ENCODE measurements at places on chromosomes 2 and 18.

GRCh38 chr2:189129971-189130370 is 49.6 kb downstream of the COL5A2 start:
- no peak for DNase-seq

DNA sequence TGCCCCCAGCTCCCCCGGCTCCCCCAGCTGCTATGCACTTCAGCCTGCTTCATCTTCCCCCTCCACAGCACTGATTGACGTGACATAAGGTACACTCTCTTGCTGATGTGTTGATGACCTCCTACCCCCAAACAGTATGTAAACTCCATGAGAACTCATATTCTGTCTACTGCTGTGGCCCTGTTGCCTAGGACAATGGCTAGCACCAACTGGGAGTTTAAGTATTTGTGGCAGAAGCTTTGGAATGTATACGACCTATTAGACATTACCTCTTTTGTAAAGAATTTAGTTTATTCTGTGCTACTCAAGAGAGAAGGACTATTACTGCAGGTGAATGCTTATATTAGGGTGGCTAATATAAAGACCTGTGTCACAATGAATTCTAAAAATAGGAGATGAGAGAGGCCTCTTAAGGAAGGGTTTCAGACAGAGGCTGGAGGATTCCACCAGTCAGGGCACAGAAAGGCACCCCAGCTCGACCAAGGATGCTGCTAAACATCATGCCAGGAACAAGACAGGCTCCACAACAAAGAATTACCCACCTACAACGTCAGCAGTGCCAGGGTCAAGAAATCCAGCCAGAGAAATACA is 60.6 kb downstream of the CABYR start:
- no peak for DNase-seq

DNA sequence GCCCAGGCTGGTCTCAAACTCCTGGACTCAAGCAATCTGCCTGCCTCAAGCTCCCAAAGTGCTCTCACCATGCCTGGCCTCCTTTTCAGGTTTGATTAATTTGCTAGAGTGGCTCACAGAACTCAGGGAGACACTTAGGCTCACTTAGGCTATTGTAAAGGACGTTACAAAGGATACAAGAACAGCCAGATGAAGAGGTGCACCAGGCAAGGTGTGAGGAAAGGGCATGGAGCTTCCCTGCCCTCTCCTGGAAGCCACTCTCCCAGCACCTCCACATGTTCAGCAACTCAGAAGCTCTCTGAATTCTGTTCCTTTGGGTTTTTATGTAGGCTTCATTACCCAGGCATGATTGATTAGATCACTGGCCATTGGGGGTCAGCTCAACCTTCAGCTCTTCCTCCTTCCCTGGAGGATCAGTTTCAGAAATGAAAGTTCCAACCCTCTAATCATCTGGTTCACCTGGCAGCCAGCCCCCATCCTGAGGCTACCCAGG is 78.7 kb upstream of the RGPD5 start:
- no peak for DNase-seq

DNA sequence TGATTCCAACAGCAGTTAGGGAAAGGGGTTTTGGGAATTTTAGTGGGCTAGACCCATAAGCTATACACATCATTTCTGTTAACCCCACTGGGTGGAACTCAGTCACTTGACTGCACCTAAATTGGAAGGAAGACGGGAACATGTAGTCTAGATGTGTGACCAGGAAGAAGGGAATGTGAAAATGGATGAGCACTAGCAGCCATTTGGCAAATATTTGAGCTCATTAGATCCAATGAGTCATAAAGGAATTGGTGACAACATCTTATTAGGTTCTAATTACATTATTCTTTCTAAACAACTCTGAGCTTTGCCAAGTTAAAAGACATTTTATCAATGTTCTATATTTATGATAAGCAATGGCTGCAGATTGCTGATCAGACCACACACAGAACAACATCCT is 400.6 kb downstream of the IRS1 start:
- DNase-seq: no peak

- no peak for DNase-seq
Measured at GRCh38 chr2:240355001-240355891, 80.2 kb upstream of the GPC1 start.

DNA sequence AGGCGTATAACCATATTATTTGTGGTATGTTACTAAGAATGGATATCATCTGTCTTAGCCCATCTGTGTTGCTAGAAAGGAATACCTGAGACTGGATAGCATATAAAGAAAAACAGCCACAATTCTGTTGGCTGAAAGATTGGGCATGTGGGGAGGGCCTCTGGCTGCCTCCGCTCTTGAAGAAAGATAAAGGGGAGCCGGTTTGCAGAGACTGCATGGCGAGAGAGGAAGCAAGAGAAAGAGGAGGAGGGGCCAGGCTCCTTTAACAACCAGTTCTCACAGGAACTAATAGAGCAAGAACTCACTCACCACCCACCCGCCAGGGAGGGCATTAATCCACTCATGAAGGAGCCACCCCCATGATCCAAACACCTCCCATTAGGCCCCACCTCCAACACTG is 29.2 kb upstream of the UXS1 start:
- no peak for DNase-seq

DNA sequence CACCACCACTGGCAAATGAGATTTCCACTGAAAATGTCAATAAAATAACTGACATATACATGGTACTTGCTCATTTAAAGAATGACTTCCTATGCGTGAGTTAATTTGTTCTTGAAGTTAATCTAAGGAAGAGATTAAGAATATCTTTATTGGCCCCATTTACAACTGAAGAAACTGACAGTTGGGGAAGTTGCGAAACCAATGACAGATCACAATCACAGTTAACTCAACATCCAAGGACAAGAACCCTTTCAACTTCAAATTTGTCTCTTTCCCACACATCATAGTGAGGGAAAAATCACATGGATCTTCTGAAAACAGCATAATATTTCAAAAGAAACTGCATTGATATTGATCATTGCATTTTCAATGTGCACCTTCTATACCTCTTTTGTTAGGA is 565.4 kb downstream of the IRS1 start:
- DNase-seq: peak; percentile 25

- DNase-seq: no peak
Measured at GRCh38 chr2:71664161-71664560, 210.8 kb downstream of the DYSF start.

DNA sequence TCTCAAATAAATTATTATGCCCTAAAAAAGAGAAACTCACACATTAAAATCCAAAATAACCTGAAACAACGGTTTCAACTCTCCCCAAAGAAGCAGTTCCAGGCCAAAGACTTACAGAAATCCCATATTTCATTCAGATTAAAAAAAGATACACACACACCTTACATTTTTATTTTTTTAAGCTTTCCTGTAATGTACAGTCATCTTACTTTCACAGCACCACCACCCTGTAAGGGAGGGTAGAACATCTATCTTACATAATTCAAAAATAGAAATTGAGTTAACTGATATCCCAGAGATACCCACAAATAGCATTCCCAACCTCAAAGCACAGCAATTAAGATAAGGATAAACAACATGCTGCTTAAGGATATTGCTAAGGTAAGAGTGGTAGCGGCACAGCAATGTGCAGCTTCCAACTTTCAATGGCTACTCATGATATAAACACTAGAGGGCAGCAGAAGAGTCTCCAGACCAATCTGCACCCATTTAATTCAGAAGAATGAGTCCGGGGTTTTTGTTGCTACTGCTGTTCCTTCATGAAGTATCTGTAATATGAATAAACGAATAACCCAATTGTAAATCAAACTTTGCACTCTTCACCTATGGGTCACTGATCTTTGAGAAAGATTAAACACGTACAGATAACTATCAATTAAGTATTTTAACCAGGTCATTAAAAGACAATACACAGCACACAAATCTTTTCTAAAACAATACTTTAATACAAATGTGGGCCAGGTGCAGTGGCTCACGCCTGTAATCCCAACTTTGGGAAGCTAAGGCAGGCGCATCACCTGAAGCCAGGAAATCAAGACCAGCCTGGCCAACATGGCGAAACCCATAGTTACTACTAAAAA is 11.3 kb downstream of the GFPT1 start:
- DNase-seq: peak; percentile 27

DNA sequence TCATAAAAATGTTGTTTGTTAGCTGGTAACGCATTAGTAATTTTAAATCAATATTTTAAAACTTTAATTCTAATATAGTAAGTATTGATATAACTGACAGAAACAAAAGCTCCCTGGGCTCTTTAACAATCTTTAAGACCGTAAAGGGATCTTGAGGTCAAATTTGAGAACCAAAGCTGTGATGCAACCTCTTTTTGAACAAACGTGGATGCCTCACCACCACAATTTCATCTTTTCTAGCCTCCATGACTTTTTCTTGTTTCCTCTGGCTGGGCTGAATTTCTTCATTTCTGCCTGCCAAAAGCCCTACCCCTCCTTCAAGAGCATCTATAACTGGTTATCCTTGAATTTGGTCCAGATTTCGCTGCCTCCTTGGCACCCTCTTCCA is 563 bp upstream of the POLE4 start:
- peak; percentile 81 for DNase-seq

- DNase-seq: no peak
Measured at GRCh38 chr2:26461601-26462023, 16.3 kb downstream of the OTOF start.

DNA sequence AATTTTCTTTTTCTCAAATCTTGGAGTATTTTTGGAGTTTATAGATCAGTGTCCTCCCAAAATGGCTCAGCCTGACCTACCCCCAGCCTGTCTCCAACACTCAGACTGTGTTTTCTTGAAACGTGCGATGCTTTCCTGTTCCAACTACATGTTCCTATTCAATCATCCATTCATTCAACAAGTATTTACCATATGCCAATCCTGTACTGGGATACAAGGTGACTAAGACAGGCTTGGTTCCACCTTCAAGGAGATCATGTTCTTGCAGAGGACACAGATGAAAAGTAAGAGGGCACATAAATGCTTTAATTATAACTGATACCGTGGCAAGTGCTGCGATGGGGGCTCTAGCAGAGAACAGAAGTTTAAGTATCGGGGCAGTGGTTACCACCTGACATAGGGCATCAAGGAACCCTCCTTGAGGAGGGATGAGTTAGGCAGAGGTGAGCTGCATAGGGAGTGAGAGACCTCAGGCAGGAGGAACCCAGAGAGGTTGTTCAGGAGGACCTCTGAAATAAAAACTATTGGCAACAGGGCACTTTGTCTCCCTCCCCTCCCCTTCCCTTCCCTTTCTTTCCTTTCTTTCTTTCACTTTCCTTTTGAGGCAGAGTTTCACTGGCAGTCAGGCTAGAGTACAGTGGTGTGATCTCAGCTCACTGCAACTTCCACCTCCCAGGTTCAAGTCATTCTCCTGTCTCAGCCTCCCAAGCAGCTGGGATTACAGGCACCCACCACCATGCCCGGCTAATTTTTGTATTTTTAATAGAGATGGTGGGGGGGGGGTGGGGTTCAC is 469.0 kb downstream of the EPHA4 start:
- DNase-seq: no peak

- no peak for DNase-seq
Measured at GRCh38 chr2:64417624-64418023, 36.3 kb upstream of the LGALSL start.

DNA sequence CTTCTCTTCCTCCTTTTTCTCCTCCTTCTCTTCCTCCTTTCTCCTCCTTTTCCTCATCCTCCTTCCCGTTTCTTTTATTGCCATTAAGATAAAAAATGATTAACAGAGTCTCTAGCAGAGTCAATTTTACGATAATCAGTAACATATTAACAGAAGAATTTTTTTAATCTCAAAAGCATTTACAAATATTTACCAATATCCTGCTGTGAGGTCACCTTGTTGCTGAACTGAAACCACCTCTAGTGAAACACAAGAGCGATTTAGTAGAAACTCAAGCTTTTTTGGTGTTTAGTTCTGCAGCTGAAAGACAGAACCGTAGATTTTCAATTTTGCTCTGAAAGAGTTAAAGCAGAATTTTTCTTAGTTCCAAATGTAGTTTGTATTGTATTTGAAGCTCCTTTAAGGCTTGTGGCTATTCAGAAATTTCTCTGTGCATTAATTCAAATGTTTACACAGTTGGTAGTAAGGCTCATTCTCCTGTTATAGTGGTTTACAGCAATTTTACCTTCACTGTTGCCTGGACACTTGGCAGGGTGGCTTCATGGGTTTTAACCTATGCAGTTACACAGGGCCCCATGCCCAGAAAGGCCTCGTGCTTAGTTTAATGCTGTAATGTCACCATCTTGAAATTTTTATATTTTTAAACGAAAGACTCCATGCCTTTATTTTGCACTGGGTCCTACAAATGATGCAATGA is 1106.6 kb upstream of the FAM98A start:
- DNase-seq: no peak

GRCh38 chr2:149112713-149113112 is 74.2 kb downstream of the LYPD6B start:
- DNase-seq: no peak

DNA sequence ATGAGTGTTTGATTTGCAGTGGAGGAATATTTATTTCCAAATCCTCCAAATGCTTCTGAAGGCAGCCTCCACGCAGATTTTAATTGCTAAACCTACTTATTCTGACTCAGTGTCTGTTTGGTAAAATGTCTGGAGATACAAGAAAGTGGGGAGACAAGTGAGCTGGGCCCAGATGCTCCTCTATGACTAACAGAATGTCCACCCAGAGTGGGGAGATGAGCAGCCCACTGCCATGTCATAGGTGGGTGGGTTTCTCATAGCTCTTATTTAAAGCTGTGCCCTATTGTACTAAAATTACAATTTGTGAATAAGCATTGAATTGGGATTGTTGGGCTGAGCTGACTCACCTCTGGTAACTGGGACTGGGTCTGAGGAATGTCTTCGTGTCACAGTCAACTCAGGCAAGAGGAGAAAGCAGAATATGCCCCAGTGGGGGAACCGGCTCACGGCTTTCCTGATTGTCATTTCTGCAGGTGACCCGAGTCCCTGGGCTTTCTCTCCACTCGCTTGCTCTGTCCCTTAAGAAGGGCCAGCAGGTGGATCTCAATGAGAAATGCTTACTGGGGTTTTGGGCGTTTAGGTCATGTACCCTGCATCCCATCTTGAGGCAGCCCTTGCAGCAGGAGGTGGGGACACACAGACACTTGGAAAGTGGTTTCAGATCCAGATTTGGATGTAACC is 116.3 kb upstream of the SPRED2 start:
- DNase-seq: no peak

DNA sequence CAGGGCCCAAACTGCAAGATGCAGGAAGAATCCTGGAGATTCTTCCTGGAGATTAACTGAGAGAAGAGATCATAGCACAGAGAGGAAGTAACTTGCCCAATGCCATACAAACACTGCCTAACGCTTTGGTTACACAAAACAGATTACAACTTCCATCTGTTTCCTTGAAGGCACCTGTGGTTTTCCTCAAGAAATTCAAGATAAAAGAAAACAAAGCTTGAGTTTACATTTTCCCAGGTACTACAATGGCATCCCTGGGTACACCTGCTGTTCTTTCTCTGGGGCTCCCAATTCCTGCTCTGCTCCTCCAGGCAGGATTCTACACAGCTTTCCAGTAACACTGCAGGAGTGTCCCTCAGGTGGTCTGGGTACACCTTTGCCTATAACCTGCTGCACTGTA is 781.9 kb upstream of the ID2 start:
- peak; percentile 20 for DNase-seq

- no peak for DNase-seq
Measured at GRCh38 chr2:206955253-206955652, 15.9 kb downstream of the CPO start.

- no peak for DNase-seq
Measured at GRCh38 chr2:29215073-29215472, 99.9 kb downstream of the CLIP4 start.

Measured in MV-4-11 (cell line).